ENCODE measurements at places on chromosomes 2 and 18. TPM values are rescaled to one million over a fixed set of nuclear protein-coding genes. Genes with fewer than 3 reads are reported as not detected.
A peak's percentile ranks its signal among the peaks of the same experiment; 100 is the strongest.

GRCh38 chr2:33442528-33443079, 33.8 kb upstream of the RASGRP3 start:
- no peak for DNase-seq

The HDLBP gene
- 232 TPM for total RNA-seq

DNA sequence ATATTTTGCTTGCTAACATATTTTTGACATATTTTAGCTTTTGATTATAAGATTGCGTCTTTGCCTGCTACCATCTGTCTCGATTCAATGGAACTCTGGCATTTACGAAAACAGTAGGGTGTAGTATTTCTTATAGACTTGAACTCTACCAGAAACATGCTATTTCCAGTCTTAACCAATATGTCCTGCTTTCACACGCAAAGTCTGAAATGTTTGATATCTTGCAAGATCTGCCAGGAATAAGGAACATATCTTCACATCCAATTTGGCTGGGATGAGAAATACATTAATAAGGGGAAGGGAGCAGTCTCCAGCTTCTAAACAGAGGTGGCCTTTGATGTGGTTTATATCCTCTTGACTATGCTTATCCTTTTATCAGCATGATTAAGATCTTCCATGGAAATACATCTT, 299.4 kb downstream of the ZNF521 start:
- DNase-seq = no peak

- DNase-seq = no peak
These were observed 60.3 kb upstream of the EML4 start for GRCh38 chr2:42108852-42109251.

GRCh38 chr18:10138719-10139118, 224.9 kb downstream of the VAPA start:
- DNase-seq = no peak

- no peak for DNase-seq
These were observed 378.6 kb downstream of the MEIS1 start for GRCh38 chr2:66813525-66813924.

DNA sequence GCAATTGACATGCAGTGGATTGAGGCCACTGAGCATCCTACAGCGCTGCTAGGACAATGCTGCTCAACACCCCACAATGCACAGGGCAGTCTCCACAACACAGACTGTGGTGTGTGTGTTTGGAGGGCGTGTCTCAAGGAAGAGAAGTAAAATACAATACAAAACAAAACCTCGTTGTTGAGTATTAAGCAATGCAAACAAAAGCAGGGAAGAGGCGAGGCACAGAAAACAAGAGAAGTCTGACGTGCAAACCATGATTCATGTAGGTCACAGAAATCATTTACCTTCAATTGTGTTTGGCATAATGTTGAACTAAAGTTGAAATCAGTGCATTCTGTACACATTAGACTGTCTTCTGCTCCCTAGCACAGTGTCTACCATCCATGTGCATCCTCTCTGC, 260.9 kb downstream of the PHLPP1 start:
- no peak for DNase-seq

The SLC5A7 gene
- not detected for total RNA-seq

GRCh38 chr2:2974982-2975381, 402.6 kb downstream of the EIPR1 start:
- DNase-seq = no peak

- DNase-seq = no peak
These were observed 24.1 kb downstream of the SMARCAL1 start for GRCh38 chr2:216436383-216436782.

- no peak for DNase-seq
These were observed 234.6 kb upstream of the MYT1L start for GRCh38 chr2:2565671-2566070.

DNA sequence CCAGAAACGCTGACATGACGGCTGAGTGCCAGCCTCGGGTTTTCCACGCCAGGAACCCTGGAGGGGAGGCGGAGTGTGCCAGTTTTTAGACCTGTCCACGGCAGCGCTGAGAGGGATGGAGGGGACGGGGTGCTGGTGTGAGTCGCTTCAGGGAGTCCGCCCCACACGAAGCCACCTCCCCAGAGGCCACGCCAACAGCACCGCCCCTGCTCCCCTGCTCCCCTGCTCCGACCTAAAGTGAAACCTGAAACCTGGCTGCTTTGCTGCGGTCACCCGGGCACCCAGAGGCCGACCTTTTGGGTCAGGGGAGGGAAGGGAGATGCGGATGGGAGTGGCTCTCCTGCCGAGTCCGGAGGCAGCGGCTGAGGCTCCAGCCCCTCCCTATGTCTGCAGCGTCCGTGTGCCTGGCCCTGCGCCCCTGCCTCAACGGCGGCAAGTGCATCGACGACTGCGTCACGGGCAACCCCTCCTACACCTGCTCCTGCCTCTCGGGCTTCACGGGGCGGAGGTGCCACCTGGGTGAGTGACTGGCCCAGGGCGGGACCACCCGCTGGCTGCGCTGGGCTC, 38.1 kb downstream of the SNED1 start:
- DNase-seq = peak; percentile 84

The ELMOD3 gene
- 27.7 TPM for total RNA-seq

DNA sequence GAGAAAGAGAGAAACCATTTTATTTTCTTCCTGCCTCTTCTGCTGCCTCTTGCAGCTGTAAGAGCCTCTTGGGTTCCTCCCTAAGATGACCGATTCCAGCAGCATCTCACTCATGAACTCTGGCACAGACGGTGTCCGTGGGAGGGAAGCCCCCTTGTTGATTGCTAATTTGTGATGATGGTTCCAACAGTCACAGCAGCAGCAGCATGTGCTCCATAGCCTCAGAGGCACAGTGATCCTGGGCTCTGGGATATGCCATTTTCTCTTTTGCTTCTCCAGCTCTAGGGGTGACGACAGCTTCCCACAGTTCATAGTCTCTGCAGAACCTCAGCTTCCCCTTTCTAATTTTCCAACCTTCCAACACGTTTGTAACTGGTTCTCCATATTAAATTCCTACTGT, 324.2 kb upstream of the HS6ST1 start:
- DNase-seq = no peak
